HAP-1 (cell line): ENCODE measurements at places on chromosomes 11 and 22.

- peak; percentile 89 for DNase-seq
Measured at GRCh38 chr22:45670981-45671782, 452 bp upstream of the ATXN10 start.

- DNase-seq = no peak
Measured at GRCh38 chr11:2210366-2211112, 38.9 kb upstream of the TH start.

DNA sequence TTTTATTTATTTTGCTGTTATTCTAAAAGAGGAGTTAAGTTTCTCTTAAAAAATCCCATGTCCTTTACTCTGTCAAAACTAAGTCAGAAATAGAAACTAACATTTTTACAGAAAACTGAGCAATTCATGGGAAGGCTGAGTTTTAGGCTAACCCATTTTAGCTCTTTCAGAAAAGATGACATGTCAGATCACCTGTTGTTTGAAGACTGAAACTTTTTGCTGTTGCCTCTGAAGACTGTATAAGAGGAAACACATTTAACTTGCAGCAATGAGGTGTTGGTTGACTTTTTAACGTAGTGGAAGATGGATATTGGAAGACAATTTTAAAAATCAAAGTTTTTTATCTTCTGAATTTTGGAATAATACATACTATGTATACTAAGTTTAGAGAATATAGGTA lies 115.4 kb downstream of the METTL15 start:
- no peak for DNase-seq

DNA sequence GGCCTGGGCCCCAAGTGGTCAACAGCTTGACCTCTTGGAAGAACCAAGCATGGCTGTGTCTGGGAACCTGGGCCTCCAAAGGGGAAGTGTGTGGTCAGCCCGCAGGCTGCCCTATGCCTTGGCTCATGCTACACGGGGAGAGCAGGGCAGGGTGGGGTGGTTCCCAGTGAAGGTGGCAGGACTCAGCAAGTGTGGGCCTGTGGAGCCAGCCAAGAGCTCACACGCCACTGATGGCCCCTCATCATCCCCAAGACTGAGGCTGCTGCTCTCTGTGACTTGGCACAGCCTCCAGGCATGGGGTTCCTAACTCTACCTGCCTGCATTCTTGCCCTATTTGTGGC lies 15.9 kb upstream of the DGCR8 start:
- no peak for DNase-seq
